ENCODE measurements at places on chromosomes 6 and 20.

GRCh38 chr6:41573276-41573675, 27.1 kb downstream of the FOXP4 start:
- DNase-seq = no peak

DNA sequence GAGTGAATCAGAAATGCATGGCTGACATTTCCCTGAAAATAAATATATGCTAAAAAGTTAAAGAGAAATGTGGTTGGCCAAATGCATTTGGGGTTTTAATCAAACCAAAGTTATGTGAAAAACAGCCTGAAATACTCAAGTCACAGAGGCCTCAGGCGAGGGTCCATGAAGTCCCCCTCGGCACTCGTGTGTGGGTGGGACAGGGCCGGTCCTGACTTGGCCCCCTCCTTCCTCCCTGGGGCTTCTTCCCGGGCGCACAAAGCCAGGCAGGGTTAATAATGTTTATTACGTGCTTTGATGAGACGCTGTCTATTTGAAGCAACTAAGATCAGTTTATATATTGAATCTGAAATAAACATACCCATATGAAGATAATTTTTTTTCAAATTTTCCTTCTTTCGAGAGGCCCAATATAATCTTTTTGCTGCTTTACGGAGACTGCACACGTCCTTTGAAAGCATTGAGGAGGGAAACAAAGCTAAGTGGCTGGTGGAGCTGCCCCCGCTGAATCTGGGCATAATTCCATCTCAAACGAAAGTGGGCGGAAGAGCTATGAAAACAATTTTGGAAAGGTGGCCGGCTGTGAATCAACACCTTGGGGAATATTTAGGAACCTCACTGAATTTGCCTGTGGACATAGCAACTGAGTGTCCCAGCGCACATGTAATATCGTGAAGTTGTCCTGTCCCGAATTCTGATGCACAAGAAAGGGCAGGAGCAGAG, 55.8 kb upstream of the SMOC2 start:
- no peak for DNase-seq

- DNase-seq = peak; percentile 76
These were observed 534 bp downstream of the ZNF76 start for GRCh38 chr6:35259948-35260590.

GRCh38 chr20:19767070-19767469, 9.0 kb downstream of the RIN2 start:
- no peak for DNase-seq

DNA sequence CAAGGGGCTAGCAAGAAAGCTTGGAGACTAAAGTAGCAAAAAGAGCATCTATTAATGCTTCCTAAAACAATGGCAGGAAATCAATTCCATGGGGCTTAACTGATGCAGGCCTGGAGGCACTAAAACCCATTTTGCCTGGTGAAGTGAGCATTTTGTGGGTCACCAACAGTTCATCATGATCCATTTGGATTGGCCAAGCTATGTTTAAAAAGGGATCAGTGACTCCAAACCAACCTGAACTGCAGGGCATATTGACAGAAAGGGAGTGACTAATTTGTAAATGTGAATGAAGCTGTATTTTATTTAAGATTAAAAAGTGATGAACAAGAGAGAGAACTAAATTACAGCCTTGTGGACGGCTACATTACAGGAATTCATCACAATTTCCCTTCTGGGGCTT, 132.0 kb downstream of the PCSK2 start:
- no peak for DNase-seq

DNA sequence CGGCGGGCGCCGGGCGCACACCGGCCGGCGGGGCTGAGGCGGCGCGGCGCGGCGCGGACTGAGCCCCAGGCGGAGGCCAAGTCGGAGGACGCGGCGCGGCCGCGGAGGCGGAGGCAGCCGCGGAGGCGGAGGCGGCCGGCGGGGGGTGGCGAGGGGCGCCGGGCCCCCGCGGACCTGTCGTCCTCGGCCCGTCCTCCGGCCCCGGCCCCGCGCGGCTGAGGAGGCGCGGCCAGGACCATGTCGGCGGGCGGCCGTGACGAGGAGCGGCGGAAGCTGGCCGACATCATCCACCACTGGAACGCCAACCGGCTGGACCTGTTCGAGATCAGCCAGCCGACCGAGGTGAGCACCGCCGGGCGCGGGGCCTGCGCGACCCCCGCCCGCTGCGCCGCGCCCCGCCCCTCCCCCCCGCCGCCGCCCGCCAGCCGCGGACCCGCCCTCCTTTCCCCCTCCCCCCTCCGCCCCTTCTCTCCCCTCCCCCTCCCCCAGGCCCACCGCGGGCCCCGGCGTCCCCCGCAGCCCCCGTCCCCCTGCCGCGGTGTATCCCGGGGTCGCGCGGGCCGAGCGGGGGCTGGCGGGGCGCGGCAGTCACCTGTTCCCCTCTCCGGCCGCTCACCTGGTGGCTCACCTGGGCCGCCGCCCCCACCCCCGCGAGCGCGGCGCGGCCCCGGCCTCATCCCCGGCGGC, at the start of gene AFDN:
Gene AFDN (plus strand): TSS at position 16 of the 687 bp plus-strand sequence. CDS start 222 bp downstream, at position 238.
- no peak for DNase-seq

DNA sequence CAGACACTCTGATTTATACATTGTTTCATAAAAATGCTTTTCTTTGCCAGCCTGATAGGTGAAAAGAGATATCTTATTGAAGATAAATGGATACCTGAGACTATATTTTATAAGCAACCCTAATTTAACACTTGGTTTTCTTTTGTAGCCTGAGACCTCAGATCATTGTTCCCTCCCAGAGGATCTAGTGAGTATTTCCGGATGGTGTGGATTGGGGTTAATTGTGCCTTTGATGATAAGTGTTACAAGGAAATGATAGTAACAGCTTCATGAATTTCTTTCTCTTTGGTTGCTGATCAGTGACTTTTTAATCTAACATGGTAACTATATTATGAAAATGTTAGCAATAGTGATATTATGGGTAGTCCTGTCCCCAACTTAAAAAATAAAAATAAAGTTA, 30.4 kb downstream of the KDM1B start:
- DNase-seq = no peak

DNA sequence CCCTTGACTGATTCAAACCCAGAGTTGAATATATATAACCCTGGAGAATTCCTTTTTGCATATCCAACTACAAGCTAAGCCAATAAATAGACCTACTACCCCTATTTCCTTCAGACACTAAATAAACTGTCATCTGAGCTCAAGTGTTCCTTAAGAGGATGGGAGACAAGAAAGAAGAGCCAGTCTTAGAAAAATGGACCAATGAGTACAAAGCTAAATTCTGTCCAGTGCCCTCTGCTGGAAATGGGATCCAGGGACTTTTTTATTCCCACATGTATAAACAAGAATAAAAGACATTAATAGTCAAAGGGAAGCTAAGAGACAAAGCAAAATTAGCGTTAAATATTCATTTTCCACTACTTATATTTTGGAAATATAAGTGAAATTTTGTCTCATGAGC, 4.8 kb downstream of the PPP1R10 start:
- no peak for DNase-seq

- DNase-seq = no peak
These were observed 103.9 kb upstream of the PMEPA1 start for GRCh38 chr20:57813509-57814269.

GRCh38 chr6:36618366-36619355, 24.5 kb downstream of the SRSF3 start:
- DNase-seq = no peak

GRCh38 chr6:40353197-40353966, 233.8 kb downstream of the LRFN2 start:
- no peak for DNase-seq

- no peak for DNase-seq
These were observed 79.8 kb downstream of the QKI start for GRCh38 chr6:163494279-163494727.

GRCh38 chr6:164107297-164107995, 692.9 kb downstream of the QKI start:
- DNase-seq = no peak

DNA sequence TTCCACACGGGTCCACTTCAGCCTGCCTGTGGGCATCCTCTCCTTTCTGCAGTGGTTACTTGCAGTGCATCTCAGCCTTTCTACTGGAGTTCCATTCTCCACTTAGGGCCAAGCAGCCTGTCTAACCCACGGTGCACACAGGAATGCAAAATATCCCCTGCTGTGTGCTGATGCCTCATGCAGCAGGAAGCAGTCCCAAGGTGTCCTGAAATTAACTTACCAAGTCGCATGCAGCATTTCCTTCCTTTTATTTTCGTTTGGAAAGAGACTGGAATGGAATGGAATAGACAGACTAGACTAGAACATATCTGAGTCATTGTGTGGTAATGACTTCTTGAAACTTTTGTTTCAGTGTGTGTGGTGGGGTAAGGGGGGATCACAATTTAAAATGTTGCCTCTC, 25.9 kb upstream of the FOXQ1 start:
- DNase-seq = no peak

GRCh38 chr6:55666606-55667225, 87.7 kb upstream of the HMGCLL1 start:
- DNase-seq = no peak

GRCh38 chr20:21607971-21608725, 94.3 kb upstream of the NKX2-2 start:
- no peak for DNase-seq

- DNase-seq = no peak
These were observed 496.3 kb upstream of the MAP3K7 start for GRCh38 chr6:91083211-91083610.

DNA sequence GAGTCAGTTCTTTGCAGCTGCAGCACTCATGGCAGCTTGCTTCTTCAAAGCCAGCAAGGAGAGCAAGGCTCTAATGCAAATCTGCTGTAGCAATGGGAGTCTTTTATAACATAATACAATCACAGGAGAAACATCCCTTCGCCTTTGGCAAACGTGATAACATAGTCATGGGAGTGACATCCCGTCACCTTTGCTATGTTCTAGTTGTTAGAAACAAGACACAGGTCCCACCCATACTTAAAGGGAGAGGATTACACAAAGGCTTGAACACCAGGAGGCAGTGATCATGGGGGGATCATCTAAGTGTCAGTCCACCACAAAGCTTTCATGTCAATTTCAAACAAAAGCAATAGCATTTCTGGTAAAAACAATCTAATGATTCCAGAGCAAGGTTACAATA, 40.1 kb upstream of the PHACTR2 start:
- DNase-seq = no peak

DNA sequence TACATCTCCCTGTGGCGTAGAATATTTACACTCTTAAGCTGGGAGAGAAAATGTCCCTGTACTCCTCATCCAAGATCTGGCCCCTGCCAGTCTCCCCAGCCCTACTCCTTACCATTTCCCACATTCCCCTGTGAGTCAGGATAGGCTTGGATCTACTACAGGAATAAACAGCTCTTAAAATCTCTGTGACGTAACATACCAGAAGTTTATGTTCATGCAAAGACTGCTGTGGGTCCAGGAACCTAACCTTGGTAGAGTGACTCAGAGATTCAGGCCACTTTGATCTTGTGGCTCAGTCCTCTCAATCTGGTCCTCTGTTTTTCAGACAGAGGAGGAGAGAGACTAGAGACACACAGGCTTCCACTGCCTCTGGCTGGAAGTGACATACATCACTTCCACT, 38.5 kb upstream of the GPR6 start:
- DNase-seq = no peak

- no peak for DNase-seq
These were observed 139.7 kb upstream of the PTPRK start for GRCh38 chr6:128659878-128660622.

DNA sequence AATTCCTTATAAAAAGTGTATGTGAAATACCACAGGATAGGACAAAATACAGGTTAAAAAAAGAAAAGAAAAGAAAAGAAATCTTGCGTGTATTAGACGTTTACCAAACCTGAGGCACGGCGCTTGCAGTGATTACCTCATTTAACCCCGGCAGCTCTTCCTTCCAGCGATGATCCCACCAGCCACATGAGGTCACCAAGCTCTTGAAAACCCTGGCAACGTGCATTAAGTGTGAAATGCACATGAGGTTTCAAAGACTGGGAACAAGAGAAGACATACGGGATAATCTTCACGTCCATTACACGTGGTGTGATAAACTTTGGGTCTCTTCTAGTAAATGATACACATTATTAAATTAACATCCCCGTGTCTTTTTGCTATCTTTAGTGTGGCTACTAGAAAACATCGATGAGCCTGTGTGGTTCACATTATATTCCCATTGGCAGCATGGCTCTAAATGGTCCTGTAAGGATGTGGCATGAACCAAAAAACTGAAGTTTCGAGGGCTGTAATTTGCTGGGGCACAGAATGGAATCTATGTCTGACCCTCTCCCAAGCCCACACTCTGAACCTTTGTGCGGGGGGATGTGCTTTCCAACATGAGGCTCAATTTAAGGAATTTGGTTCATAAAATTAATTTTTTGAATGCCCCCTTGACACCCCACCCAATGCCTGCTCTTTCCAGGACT, 59.2 kb upstream of the THBS2 start:
- DNase-seq = no peak

GRCh38 chr6:29943053-29943966, 978 bp downstream of the HLA-A start:
- no peak for DNase-seq

DNA sequence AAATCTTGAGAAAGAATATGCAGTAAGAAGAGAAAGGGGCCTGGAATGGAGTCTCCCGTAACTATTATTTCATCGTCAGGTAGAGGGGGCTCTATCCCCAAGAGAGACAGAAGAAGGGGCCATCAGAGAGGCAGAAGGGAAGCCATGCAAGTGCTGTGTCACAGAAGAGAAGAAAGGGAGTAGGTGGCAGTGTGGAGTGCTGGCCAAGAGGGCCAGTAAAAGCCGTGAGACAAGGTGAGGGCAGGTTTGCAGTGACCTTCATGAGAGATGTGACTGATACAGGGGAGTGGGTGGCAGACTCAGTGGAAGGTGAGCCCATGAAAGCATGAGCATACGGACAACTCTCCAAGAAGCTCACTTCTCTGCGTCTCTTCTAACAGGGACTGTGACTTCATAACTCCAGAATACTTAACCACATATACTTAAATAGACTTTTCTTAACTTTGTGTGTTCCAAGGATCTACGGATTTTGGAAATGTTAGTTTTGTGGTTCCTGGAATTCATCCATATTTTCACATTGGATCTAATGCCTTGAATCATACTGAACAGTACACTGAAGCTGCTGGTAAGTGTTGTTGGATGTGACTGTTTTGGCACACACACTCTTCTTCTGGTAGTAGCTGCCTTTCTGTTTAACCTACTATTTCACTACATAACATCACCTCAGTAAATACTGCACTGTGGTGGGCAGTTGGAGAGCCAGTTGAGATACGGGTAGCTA, 15.6 kb downstream of the PM20D2 start:
- DNase-seq = no peak

DNA sequence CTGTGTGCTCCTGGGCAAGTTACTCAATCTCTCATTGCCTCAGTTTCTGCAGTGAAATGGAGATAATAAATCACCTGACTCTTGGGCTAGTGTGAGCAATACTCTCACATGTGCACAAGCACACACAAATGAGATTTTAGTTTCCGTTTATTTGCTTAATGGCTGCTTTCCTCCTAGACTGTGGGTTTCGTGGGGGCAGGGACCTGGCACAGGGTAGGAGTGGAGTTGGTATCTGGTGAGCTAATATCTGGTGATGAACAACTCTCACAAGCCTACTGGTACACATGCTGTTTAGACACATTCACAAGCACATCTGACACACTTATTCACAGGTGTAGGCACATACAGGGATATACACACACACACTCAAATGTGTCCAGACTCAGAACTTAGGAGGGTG, 73.8 kb downstream of the TOX2 start:
- no peak for DNase-seq
